ENCODE measurements at places on chromosomes 2 and 18.
A peak's percentile ranks its signal among the peaks of the same experiment; 100 is the strongest.

- peak; percentile 15 for DNase-seq
Observed at GRCh38 chr2:98488252-98488651, 43.6 kb downstream of the INPP4A start.

DNA sequence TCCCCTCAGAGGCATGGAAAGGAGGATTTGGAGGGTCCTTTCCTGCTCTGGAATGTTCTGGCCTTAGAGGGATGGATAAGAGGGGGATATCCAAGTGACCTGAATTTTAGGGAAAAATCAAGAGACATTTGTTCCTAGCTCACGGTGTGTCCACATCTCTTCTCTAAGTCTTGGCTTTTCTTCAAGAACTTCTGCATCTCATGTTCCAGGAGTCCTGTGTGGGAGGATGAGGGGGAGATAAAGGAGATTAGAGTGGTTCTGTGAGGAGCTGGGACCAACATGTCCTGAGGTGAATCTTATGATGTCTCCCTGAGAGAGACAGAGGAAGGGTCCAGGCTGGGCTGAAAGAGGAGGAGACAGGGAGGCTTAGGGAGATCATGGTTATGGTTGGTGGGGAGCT is 11.7 kb downstream of the EMX1 start:
- no peak for DNase-seq

GRCh38 chr2:24203029-24203786 is 28.4 kb downstream of the FAM228A start:
- DNase-seq, result no peak

DNA sequence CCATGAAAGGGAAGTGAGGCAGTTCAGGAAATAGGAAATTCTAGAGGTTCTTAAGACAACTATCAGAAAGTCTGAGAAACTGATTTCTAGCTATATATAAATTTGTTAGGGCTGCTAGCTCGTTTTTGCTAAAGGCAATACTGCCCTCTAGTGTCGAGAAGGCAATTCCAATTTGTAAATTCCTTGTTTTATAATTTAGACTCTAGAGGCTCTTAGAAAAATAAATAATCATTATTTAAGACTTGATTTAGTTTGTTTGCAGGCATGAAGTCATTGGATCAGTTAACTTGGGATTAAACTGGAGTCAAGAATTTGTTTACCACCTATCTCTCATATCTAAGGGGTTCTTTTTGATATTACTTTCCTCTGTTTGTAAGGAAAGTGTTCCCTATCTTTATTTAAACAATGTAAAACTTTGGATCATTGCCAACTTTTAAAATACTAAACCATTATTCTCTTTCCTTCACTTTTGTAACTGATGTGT is 66.2 kb downstream of the ACVR2A start:
- no peak for DNase-seq

DNA sequence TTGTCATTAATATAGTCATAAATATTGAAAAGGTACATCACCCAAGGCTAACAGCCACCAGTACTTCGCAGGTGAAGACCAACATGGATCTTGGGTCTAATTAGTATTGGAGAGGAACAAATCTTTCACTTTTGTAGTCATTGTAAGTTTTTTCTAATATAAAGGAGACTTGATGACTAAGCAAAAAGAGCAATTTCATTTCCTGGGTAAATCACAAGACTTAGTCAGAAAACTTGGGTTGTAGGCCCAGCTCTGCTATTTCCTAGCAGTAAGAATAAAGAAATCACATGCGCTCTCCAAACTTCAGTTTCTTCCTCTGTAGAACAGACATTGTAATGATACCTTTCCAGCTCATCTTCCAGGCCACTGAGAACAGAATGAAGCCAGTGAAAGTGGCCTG is 40.9 kb downstream of the NRP2 start:
- no peak for DNase-seq

DNA sequence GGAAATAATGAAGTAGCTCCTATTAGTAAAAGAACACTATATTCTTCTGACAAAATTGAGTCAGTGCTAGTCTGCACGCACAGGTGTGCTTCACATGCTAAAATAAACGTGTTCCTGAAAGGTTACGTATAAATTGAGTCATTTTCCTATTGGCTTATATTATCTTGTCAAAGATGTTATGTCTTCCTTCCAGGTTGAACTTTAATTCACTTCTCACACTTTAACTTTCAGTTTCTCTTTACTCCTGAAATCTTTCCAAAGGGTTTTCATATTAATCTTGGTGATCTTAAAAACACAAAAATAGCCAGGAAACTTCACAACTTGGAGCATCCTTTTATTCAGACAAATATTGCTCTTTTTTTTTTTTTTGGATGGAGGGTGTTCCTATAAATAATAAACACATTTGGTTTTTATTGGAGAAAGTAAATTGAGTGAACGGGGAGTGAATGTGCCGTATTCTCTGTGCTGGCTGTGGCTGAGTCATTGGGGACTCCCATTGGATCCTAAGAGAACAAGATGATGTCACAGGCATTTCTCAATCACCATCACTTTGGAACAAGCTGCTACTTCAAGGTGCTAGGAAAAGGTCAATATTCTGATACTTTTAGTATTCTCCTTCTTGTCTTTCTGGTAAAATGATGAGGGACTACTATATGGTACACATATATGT is 150.2 kb upstream of the SPATS2L start:
- DNase-seq, result no peak

DNA sequence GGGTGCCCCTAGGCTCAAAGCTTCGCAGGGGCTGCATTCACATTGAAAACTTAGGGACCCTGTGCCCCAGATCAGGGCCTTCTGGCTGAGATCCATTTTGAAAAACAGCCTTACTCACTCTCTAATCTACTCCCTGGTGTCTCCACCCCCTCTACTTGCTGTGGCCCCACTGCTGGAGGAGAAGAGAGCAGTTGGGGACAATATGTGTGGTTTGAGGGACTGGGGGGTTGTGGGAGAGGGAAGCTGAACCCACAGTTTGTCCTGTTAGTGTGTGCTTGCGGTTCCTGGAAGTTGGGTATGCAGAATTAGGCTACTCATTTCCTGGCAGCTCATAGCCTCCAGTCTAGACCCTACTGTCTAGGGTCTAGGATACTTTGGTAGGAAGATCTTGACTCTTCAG is 211.4 kb downstream of the PRKCE start:
- DNase-seq, result no peak

- no peak for DNase-seq
Observed at GRCh38 chr2:74979844-74980243, 21.4 kb downstream of the POLE4 start.

- no peak for DNase-seq
Observed at GRCh38 chr2:60644951-60645350, 91.5 kb upstream of the BCL11A start.

- no peak for DNase-seq
Observed at GRCh38 chr18:79823120-79823519, 25.4 kb downstream of the KCNG2 start.

GRCh38 chr18:8978394-8978793 is 124.1 kb upstream of the NDUFV2 start:
- DNase-seq, result no peak

GRCh38 chr2:115560666-115561065 is 1118.2 kb downstream of the DPP10 start:
- DNase-seq, result no peak

DNA sequence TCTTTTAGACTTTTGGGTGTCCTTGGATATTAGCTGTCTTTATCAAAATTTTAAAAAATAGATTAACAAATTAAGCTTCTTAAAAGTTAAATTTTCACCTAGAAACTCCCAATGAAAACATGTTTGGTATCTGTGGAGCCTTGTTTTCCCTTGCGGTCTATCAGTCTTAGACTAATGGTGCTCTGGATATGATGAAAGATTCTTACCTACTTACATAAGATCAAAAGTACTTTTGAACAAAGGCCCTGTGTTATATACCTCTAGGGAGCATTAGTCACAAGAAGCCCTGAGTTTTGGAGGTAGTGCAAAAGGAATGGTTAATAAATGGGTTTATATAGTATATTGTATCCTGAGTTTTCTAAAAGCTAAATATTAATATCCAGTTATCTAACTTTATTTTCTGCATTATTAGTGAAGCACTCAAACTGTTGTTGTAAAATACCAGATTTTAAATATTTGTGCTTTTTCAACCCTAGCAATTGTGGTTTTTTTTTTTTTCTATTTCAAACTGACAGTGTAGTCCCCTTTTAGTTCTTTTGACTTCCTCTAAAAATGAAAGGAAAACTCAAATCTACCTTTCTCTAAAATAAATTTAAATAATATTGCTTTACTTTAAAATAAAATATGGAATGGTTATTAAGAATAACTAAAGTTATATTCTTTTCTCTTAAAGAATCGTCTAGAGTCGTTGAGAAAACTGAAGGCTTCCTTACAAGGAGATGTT is 18.1 kb downstream of the NDC80 start:
- no peak for DNase-seq

DNA sequence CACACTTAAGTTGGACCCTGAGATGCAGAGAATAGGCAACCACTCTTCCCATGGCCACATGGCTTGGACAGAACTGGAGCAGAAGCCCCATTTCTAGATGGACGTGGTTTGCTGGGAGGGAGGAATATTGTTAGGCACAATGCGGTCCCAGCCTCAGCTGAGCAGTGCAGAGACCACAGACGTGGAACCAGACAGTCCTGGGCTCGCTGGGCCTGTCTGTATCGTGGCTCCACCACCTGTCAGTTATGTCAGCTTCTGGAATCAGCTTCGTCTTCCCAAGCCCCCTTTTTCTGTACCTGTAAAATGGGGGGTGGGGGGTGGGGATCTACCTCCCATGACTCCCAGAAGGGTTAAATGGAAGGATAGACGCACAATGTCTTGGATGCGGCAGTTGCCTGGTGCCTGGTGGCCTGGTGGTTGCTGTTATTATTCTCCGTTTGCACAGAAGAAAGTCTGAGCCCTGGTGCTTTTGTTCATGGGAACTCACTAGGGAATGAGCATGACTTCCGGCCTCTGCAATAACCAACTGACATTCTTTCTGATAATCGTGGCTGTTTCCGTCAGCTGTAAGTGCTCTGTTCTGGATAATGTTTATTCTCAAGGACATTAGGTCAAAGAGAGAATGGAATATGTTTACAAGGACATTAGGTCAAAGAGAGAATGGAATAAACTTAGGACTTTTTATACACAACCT is 31.4 kb downstream of the COLEC11 start:
- peak; percentile 2 for DNase-seq

DNA sequence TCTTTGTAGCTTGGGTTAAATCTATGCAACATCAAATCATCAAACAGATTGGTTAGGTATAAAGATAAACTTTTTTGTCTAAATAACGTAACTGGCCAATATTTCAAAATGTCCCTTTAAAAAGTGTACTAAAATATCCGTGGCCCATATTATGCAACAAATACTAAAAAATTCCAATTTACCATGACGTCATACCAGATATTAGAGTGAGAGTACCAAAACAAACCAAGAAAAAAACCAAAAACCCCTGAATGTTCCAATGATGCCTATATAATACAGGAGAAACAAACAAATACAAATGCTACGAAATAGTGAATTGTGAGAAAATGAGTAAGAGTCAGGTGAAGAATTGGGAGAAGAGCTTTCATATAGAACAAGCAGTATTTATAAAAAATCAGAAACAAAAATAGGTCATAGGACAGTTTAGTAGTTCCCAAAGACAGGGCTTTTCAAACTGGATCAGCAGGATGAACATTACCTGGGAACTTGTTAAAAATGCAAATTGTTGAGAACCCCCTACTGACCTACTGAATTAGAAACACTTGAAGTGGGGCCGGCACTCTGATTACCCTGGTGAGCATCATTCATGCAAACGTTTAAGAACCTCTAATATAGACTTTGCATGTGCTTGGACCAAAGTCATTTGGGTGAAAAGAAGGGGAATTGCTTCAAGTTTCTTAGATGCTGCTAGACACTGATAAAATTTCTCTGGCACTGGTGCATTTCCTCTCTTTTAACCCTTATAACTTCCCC is 753.7 kb downstream of the DSC3 start:
- DNase-seq, result no peak

GRCh38 chr18:12088096-12088495 is 5.5 kb upstream of the ANKRD62 start:
- no peak for DNase-seq

GRCh38 chr2:73356097-73356496 is 29.5 kb upstream of the ALMS1 start:
- DNase-seq, result no peak

GRCh38 chr2:66426244-66427111 is 8.4 kb upstream of the MEIS1 start:
- DNase-seq, result no peak

- no peak for DNase-seq
Observed at GRCh38 chr18:34796035-34796657, 86.0 kb downstream of the DTNA start.

Measured in activated T-cell treated with anti-CD3 and anti-CD28 coated beads, Interleukin-2, amount 50 U/mL, for 1 hour (primary cell).